ENCODE measurements at places on chromosomes 3 and 15.

DNA sequence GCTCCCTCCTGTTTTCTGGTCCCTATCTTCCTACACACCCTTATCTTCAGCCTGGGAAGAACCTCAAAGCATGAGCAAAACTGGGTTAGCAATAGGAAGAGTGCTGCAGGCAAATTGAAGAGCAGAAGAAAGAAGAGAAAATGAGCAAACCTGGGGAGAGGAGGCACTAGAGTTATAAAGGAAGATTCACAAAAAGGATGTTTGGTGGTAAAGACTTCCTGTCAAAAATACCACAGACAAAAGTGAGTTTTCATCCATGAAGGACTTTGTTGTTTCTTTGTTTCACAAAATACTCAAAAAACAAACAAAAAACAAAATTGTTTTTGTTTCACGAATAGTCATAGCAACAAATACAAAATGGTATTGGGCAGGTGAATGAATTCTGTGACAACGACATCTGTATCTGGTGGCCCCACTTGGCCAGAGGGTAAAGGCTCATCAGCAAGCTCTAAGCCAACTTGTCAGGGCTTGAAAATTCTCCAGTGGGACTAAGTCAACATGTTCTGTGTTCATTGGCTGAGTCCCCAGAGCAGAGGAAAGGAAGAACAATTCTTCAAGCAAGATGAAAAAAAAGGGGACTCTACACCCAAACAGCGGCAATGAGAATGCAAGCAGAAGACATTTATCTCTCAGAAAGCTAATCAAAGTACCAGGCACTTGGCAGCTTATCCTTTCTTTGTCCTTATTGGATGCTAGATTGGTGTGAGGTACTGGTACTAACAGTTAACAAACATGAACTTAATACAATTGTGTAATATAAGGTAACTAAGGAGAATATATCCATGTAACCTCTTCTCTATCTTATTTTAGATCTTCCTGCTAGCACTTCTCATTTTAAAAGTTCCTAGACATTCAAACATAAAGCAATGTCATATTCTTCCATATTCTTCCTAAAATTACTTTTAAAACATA lies 9.7 kb downstream of the ATP8B4 start:
- DNase-seq = no peak

DNA sequence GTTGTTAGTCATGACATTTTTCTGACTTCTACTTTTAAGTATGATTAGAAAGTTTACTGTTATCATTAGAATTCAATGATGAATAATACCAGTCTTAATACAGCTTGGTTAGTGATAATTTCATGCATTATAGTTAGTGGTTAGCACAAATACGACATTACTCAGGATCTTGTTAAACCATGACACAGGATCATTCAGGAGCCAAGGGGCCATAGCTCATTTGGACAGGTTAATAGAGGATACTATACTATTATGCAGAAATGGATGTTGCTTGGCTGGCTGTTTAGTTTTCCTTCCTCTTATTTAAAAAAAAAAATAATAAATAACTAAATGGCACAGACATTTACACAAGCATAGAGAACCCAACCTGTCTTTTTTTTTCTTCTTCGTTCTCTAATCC lies 55.5 kb downstream of the NSUN3 start:
- no peak for DNase-seq

- no peak for DNase-seq
Observed at GRCh38 chr3:33037471-33037870, 59.5 kb downstream of the GLB1 start.

GRCh38 chr3:27360113-27361078 lies 8.8 kb downstream of the NEK10 start:
- DNase-seq = no peak

DNA sequence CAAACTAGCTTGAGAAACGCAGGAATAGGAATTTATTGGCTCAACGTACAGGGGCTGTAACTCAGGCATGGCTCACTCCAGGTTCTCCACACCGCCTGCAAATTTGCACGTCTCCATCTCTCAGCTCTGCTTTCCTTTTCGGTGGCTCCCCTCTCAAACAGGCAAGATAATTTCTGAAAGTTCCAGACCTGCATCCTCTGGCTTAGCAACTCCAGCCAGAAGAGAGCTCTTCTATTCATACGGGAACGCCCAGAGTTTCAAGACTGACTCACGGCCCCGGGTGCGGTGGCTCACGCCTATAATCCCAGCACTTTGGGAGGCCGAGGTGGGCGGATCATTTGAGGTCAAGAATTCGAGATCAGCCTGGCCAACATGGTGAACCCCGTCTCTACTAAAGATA lies 139.7 kb upstream of the BNIP2 start:
- no peak for DNase-seq

DNA sequence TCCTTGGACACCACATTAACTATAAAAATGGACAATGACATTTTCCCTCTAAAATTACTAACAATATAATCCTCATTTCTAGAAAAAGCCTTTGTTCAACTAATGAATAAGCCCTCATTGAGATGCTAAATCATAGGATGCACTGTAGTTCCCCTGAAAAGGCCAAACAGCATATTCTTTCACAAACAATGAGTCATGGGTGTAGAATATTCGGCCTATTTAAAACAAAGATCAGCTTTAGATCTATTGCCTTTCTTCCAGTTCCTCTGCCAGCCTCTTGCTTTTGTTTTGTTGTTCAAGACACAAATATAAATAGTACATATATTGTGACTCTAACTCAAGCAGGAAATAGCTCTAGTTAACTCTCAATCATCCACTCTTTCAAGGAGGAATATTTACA lies 82.5 kb downstream of the ADAM10 start:
- no peak for DNase-seq

DNA sequence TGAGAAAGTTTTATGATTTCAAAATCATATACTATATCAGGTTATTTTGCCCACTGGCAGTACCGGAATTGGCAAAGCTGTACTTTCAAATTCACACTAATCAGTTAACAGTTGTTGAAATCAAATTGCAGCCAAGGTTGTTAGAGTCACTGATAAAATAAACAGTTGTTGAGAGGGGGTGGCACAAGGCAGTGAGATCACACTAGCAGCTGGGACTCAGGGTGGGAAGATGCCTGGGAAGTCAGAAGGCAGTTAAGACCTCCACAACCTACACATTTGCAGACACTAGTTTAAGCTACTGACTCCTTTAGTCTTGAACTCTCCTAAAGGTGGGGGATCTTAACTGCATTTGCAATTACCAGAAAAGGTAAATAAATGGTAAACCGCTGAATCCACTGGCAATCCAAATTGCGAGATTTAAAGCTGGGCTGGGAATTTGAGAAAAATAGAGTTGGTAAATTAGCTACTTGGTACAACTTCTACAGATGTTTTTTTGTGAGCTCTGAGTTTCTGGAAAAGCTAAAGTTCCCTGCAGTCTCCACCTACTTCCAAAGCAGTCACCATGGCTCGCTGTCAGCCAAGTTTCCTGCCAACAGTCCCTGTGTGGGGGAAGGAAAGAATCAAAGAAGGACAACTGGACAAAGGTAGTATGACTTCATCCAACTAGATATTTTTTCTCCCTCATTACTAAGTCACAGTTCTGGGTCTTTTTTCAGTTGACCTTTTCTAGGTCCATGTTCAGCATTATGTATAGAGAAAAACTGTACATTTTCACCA lies 105.7 kb downstream of the ZNF385D start:
- no peak for DNase-seq

DNA sequence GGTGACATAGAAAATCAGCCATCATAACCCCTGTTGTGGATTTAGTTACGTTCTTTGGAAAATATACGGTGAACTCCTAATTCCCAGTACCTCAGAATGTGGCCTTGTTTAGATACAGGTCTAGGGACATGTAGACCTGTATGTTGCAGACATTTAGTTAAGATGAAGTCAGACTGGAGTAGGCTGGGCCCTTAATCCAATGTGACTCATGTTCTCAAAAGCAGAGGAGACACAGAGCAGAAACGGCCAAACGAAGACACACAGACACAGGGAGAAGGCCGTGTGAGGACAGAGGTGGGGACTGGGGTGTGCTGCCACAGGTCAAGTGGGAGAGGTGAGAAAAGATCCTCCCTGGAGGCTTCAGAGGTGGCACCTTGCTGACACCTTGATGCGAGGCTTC lies 119.0 kb upstream of the PROK2 start:
- DNase-seq = no peak

DNA sequence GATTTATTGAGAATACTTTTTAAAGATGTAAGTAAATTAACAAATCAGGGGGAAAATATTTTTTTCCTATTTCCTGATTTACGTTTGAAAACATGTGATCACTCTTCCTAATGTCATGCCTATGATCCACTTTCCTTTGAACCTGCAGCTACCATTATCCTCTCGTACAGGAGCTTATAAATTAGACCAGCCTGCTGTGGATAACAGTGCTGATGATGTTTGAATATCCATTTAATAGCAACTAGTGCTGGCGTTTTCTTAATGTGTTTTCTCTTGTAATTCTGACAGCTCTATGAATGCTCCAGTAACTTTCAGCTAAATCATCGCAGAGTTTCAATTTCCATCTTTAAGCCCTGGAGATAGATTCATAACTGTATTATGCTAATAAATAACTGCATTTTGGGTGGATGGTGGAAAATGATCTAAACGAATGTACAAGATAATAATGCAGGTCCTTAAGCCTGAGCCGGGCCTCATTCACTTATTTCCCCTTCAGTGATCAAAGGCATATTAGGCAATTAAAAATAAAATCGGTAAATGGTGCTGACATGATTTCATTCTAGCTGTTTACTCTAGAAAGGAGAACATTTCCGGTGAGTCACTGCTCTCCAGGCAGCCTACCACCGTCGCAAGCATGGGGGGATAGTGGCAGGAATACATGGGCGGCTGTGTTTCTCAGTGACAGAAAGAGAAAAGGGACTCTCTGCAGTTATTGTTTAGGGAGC lies 58.5 kb upstream of the SLC24A5 start:
- no peak for DNase-seq

DNA sequence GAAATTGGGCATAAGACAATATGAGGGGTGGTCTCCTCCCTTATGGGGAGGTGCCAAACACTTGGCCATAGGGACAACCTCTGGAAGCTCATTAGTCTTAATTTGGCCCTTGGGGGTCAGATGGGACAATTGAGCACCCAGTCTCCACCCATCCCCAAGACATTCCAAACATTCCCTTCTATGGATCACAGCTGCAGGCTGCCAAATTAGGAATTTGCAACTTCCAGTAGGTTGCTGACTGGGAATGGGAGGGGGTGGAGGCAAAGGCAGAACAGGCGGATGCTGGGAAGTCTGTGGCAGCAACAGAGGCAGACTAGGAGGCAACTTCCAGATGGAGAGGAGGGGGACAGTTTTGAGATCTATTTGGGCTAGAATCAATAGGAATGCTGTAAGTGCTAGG lies 1.4 kb upstream of the PDHB start:
- no peak for DNase-seq

- DNase-seq = no peak
Observed at GRCh38 chr3:113664523-113665094, 31.8 kb downstream of the USF3 start.

DNA sequence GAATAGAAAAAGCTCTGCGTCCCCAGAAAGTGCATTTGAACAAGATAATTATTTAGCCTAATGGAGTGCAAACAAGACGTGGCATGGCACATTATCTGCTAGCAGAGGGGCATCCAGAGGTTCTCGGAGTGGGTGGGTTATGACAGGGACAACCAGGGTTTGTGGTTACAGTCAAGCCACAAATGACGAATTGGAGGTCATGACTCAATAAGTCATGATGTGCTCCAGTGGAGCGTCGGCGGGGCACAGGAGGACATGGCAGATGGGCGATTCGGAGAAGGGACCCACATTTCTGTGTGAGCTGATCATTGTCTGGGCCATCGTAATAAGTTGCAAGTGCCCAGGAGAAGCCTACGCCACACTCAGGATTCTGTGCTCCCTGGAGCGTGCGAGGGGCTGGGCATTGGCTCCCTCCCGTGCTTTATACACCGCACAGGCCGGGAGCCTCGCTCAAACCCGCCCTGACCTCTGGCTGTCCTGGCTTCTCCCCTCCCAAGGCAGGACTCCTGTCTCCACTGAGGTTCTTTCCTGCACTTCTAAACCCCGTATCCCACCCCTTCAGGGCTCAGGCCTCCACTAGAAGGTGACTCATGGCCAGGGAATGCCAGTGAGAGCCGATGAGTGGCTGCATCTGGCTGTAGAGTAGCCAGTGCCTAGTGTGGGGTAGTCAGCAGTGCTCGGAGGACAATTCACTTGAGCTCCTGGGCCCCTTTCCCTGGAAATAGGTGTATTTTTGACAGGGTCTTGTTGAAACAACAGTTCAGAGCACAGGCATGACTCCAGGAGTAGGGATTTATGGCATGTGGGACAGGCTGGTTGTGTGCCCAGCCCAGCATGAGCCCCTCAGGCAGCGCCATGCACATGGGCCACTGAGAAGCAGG lies 67.4 kb downstream of the GRIP2 start:
- DNase-seq = no peak

GRCh38 chr3:186380622-186381380 lies 18.8 kb upstream of the DGKG start:
- DNase-seq = no peak

DNA sequence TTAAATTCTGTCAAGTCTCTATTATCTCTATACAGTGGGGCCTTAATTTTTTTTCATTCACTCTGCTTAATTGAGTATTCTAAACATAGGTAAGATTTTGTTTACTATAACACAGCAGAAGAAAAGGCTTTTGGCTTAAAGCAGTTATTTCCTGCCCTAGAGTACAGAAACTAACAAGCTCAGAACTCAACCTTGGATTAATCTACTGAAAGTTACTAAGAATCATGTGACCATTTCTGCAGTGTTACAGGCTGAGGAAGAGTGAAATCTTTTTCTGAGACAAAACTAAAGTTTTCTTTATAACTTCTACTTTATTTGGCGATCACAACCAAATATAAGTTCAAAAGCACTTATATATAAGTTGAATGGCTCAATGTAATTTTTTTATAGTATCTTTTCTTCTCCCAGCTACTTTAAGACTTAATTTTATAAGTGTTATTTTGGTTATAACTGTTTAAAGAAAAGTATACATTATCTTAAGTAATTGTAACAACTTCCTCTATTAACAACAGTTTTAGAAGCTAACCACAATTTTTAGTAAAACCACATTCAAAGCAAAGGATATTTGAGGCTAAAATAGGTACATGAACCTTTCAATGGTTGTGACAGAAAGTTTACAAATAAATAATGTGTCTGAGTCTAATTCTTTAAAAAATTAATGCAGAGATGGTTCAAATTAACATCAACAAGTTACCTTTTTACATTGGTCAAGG lies 240.6 kb upstream of the NAALADL2 start:
- DNase-seq = no peak

DNA sequence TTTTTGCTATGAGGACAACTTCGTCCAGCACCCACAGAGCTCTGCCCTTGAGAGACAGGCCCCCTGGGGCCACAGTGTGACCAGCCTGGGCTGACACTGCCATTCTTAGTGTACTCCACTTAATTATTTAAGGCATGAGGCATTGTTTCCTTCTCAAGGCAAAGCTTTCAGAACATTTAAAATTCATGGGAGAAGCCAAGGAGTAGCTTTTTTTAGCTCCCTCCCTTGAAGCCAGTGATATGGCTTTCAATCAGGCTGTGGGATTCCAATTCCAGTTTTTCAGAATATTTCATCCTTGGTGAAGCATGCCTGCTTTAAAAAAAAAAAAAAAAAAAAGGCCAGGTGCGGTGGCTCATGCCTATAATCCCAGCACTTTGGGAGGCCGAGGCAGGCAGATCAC lies 21.3 kb downstream of the HOMER2 start:
- DNase-seq = no peak
